ENCODE measurements at places on chromosomes 11 and 22.
A peak's percentile ranks its signal among the peaks of the same experiment; 100 is the strongest.

DNA sequence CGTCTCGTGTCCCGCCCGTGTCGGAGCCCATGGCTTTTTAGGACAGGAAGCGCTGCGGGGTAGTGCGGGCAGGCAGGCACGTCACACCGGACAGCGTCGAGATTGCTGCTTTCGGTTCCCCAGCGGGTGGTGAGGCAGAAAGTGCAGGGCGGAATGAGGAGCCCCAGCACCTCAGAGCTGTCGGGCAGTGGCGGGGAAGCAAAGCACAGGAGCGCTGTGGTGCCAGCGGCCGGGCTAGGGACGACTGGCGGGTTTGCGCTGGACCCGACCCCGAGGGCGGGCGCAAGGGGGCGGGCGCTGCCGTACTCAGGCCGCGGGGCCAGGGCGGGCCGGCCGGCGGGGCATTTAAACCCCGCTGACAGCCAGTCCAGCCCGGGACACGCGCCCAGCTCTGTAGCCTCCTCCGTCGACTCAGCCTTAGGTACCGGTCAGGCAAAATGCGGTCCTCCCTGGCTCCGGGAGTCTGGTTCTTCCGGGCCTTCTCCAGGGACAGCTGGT, at the start of gene SLC37A2:
Gene SLC37A2, plus strand, starts transcription at position 375 of the 498 bp plus-strand sequence. Its CDS starts 63 bp downstream, at position 438.
- peak; percentile 51 for DNase-seq

GRCh38 chr11:11230802-11231562, 122.1 kb downstream of the CSNK2A3 start:
- no peak for DNase-seq

GRCh38 chr11:11894486-11894885, 52.7 kb downstream of the USP47 start:
- peak; percentile 45 for DNase-seq

DNA sequence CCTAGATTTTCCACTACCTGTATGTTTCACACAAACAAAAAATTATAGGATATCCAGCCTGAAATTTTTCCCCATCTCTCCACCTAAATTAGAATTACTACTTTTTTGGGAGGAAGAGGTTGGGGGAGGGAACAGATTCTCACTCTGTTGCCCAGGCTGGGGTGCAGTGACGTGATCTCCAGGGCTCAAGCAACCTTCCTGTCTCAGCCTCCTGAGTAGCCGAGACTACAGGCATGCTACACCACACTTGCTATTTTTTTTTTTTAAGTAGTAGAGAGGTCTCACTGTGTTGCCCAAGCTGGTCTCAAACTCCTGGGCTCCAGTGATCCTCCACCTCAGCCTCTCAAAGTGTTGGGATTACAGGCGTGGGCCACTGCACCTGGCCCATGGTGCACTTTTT, 9.5 kb downstream of the JAML start:
- DNase-seq: no peak

DNA sequence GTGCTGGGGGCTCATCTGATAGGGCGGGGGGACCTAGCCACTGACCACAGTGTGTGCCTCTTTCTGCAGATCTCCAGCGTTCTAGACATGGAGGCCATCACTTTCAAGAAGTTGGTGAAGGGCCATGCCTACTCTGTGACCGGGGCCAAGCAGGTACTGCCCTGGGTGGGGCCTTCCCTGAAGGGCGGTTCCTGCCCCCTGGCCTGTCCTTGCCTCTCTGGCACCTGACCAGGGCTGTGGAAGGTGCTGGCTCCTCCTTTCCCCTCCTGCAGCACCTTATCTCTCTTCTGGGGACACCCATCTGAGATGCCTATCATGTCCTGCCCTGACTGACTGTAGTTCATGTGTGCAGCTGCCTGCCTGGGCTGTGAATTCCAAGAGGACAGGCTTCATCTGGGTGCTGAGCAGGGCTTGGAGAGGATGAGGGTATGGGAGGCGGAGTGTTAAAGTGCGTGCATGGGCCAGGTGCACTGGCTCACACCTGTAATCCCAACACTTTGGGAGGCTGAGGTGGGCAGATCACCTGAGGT, 5.5 kb downstream of the CAPN1 start:
- DNase-seq: no peak

- DNase-seq: no peak
These were observed 1.8 kb downstream of the B4GALNT4 start for GRCh38 chr11:371051-371450.

DNA sequence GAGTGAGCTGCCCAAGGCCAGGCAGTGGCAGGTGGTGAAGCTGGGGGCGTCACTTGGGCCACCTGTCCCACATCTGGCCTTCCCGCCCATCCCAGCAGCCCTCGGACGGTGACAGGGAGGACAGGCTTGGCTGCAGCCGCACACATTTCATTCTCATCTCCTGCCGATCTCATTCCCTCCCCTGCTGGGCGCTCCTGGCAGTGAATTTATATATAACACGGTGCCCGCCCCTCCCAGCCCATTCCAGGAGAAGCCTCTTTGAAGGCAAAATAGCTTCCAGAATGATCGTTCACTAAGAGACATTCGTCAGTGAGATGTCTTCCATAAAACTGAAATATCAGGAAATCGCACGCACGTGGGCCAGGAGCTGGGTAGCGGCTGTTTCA, 861.3 kb downstream of the TBC1D22A start:
- no peak for DNase-seq
